ENCODE measurements at places on chromosomes 6 and 20.

- DNase-seq: no peak
These were observed 242.2 kb upstream of the RREB1 start for GRCh38 chr6:6865611-6866010.

DNA sequence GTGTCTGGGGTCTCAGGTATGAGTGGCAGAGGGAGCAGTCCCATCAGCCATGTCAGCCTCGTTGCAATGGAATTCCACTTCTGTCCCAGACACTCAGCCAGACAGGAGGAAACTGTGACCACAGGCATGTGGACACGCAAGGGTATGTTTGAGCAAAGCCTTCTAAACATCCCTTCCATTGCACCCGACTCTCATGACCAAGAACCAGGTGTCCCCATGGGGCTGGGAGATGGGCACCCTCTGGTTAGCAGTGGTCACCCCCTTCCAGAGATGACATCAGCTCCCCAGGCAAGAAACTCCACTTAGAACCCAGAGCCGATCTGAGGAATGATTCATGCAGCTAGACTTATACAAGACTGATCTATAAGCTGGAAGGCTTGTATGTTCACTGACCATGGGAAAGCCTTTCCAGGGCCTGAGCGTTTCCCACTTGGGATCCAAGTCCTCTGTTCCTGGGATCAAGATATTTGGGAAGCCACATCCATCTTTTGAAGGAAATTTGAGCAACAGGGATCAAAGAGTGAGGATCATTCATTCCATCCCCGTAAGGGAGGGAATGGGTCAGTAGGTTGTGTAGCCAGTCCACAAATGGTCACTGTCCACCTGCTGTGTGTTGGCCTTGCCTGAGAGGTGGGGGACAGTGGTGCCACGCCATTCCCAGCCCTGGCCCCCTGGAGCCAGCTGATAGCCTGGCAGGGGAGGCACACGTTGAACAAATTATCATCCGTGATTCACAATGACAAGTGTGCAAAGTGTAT is 3.9 kb upstream of the MRGBP start:
- DNase-seq: no peak

- no peak for DNase-seq
These were observed 173.9 kb downstream of the QKI start for GRCh38 chr6:163588220-163588919.

GRCh38 chr6:24444588-24444987 is 41.9 kb downstream of the MRS2 start:
- DNase-seq: no peak

- DNase-seq: no peak
These were observed 51.9 kb downstream of the GRM4 start for GRCh38 chr6:34093854-34094430.

DNA sequence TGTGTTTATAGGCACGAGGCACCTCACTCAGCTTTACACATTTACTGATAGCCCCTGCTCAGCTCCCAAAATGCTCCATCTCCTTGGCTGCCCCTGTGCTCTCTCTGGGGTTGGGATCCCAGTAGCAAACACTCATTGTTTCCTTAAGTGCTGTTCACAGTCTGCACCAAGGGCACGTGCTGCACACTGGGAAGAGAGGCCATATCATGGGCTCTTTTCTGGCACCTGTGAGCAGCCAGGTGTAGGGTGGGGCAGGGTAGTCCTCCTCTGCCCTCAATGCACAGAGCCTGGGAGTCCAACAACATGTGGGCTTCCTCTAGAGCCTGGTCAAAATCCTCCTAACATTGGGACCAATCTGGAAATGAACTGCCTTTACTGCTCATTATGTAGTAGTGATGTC is 67.9 kb downstream of the BANF2 start:
- DNase-seq: no peak

- DNase-seq: no peak
These were observed 5.9 kb upstream of the TCEA2 start for GRCh38 chr20:64056889-64057627.

DNA sequence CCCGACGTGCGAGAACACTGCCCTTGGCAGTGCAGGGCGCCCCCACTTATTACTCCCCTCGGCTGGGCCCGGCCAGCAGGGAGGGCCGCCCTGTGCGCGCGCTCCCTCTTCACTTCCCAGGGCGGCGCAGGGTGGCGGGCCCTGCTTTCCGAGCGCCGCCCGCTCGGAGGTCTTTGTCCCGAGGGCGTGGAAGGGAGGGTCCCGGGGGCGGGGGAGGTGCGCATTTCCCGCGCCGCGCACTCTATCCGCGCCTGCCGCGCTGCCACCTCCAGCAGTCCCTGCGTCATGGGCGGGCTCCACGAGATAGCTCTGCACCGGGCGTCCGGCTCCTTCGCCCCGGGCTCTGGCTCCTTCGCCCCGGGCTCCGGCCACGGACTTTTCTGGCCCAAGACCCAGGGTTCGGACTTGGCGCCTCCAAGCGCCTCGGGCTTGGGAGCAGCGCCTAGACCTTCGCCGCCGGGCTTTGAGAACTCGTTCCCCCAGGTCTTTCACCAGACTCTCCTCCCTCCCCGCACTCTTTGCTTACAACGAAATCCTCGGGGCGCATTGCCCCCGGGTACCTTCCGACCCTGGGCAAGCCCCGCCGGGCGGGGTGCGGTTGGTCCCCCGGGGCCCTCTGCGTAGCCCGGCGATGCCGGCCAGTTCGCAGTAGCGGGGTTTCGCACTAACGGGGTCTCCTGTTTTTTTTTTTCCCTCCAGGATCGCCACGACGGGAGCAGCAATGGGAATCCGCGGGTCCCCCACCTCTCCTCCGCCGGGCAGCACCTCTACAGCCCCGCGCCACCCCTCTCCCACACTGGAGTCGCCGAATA is 1.6 kb downstream of the TFAP2C start:
- peak; percentile 19 for DNase-seq

All from activated T-cell treated with anti-CD3 and anti-CD28 coated beads, Interleukin-2, amount 50 U/mL, for 48 hours (primary cell).